ENCODE measurements at places on chromosomes 11 and 22.

DNA sequence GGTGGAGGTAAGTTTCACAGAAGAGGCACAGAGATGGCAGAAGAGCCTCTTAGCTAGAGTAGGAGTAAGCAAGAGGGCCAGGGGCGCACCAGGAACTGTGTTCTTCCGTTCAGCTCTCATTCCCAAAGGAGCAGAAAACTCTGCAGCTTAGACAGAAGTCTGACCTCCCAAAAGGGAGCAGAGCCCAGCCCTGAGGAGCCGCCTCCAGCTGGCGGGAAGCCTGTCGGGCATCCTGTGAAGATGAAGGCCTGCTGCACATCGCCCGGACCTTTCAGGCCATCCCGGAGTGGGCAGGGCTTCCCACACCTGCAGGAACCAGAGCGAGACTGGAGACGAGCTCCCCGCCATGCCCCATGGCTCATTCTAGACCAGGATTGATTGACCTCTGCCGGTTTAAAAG lies 1102.8 kb downstream of the BRD1 start:
- no peak for DNase-seq

DNA sequence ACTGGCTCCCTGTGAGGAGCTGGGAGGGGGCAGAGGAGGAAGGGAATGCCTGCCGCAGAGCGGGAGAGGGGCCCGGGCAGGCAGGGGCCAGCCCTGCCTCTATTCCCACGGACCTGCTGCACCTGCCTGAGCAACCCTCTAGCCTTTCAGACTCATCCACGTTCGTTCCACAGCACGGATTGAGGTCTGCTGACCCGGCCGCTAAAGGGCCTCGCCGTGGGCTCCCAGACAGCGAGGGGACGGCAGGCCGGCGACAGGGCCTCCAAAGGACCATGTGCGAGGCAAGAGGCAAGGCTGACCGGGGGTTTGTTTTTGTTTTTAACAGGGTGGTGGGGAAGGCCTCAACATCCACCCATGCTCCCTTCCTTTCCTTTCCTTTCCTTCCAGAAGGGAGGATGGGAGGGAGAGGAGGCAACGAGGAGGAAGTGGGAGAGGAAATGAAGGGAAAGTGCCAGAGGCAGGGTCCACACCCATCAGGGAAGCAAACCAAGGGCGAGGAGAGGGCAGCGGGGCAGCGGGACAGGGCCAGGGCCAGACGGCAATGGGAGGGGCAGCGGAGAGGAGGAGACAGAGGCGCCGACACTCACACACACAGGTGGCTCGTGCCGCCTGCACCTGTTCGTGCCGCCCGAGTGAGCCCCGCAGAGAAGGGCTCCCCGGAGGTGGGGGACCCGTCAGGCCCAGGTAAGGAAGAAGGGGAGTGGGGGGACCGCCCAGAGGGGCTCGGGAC lies 7.5 kb downstream of the LRFN4 start:
- DNase-seq: no peak

DNA sequence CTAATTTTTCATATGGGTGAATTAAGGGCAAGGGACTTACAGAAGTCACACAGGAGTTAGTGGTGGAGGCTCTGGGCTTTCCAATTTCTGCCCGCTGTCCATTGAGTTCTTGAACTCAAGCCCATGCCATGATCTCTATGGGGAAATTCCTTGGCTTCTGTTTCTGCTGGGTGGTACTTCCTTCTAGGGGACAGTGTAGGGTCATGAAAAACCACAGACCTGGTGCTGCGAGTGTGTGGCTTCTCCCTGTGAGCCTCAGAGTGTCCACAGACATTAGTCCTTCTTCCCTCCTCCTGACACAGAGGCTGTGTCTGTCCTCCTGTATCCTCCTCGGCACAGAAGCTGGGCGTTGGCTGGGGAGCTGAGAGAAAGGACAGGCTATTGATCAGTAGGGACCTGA lies 6.3 kb upstream of the SEZ6L start:
- no peak for DNase-seq

DNA sequence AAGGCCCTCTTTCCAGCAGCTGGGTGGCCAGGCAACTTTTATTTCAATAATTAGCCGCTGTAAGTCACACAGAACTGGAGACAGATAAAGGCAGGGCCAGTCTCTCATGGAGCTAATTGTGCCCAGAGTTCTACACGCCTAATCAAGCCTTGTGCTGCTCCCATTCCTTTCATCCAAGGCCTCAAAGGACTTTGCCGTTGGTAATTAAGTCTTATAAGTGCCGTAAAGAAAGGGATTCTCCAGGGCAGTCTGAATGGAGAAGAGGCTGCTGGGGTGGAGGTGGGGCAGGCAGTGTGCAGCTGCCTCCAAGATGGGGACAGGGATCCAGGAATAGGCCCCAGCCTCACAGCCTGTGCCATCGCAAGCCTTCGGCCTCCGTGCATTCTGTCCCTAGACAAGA lies 357.9 kb downstream of the TENM4 start:
- DNase-seq: no peak

DNA sequence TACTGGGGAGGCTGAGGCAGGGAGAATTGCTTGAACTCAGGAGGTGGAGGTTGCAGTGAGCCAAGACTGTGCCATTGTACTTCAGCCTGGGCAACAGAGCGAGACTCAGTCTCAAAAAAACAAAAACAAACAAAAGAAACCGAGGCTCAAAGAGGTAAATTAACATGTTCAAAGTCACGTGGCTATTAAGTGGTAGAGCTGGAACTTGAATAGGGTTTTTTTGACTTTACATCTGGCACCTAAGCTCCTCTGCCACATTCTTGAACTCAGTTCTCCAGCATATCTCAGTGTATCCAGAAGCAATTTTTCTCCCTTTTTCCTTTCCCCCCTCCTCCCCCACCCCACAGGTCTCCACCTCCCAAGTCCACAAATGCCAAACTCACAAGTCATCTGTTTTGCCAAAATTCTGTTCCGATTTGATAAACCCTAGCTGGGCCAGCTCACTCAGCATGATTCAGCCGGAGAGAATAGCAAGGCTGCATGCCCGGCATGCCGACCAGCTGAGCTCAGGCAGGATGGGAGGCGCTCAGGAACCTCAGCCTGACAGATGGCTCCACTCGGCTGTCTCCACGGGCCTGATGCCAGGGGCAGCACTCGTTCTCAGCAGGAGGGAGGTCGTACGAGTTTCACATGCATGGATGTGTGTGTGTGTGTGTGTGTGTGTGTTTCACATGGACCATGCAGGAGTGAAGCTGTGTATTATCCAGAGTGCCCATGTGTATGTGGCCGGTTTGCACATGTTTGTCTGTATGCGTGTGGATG lies 63.2 kb upstream of the RRAS2 start:
- peak; percentile 44 for DNase-seq

GRCh38 chr11:11486423-11486822 lies 133.4 kb upstream of the CSNK2A3 start:
- DNase-seq: no peak

GRCh38 chr11:129275828-129276227 lies 83.7 kb upstream of the ARHGAP32 start:
- DNase-seq: no peak

- DNase-seq: no peak
Measured at GRCh38 chr11:135022454-135022853, 610.4 kb upstream of the B3GAT1 start.

DNA sequence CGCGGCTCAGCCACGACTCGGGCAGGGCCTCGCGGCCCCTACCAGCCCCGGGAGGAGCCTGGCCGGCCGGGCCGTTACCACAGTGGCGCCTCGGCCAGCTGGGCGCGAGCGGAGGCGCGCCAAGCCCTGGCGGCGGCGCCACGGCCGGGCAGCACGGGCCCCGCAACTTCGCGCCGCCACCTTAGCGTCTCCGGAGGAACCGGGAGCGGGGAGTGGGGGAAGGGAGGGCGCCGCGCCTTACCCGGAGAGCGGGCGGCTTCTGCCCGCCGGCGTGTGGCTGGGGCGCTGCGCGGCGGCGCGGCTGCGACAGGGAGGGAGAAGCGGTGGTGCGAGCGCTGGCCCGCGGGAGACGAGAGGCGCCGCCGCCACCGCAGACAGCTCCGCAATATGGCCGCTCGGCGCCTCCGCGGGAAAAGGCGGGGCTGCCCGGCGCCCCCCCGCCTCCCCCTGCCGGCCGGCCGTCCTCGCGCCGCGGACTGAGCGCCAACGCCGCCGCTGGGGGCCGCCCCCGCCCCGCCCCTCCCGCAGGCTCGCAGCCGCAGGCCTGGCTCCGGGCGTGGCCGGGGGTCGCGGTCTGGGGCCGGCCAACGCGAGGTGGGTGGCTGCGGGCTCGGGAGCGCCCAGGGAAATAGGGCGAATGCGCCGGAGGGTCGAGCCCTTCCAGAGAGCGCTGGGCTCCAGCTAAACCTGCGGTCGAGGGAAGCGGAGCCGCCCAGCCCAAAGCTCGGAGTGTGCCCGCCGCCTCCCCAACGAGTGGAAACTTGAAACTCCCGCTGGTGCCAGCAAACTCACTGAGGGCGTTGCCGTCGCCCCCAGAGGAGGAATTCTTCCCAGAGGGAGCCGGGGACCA lies at the start of gene RDX:
TSS of gene RDX (minus strand) at position 389 of the 850 bp plus-strand sequence. CDS start 16,922 bp downstream, outside the sequence.
- peak; percentile 38 for DNase-seq

DNA sequence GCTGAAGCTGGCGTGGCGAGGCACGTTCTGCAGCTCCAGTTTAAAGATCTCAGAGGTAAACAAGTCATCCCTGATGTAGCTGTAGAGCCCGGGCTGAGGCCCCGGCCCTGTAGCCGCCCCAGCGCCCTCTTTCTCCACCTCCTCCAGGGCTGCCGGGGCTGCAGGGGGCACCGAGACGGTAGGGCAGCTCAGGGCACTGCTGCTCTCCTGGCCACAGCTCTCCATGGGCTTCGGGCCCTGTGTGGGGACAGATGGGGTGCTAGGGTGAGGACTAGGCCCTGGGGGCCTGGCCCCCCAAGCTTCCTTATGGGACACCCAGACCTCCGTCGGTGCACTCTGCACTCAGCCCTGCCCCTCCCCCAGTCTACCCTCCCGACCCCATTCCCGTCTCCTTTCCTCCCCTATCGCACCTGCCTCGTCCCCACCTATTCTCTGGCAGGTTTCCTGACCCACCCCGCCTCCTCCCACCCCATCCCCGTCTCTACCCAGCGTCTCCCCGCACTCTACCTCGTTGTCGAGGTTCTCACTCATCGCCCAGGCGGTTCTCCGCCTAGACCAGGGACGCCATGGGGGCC lies 559 bp downstream of the RANBP1 start:
- DNase-seq: no peak

DNA sequence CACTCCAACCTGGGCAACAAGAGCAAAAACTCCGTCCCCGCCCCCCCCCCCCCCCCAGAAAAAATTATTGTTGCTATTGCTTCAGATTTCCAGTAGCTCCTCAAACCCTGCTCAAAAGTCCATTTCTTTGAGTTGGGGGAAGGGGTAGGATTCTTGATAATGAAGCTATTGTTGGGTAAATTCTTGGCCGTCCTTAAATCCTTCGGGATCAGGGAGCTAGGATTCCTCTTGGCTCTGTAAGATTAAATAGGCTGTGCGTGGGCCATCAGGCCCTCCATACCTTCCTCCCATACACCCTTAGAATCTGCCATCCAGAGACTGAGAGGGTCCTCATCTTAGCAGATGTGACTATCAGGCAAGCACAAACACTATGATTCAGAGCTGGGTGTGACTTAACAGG lies 16.4 kb downstream of the YWHAH start:
- no peak for DNase-seq

DNA sequence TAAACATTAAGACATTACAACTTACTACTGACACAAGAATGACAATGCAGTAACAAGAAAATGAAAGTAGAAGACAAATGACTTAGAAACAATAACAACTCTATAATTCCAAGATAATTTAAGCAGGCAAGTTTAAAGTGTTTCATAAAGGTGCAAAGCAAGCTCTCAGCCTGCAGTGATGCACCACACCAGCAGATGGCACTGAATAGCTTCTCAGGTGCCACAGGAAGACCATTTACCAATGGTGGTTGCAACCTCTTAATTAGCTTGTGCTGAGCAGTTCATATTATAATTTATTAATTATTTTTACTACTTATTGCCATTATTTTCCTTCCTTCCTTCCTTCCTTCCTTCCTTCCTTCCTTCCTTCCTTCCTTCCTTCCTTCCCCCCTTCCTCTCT lies 60.6 kb downstream of the NXPE2 start:
- peak; percentile 14 for DNase-seq

- no peak for DNase-seq
Measured at GRCh38 chr11:15091175-15091574, 17.8 kb downstream of the CALCB start.

DNA sequence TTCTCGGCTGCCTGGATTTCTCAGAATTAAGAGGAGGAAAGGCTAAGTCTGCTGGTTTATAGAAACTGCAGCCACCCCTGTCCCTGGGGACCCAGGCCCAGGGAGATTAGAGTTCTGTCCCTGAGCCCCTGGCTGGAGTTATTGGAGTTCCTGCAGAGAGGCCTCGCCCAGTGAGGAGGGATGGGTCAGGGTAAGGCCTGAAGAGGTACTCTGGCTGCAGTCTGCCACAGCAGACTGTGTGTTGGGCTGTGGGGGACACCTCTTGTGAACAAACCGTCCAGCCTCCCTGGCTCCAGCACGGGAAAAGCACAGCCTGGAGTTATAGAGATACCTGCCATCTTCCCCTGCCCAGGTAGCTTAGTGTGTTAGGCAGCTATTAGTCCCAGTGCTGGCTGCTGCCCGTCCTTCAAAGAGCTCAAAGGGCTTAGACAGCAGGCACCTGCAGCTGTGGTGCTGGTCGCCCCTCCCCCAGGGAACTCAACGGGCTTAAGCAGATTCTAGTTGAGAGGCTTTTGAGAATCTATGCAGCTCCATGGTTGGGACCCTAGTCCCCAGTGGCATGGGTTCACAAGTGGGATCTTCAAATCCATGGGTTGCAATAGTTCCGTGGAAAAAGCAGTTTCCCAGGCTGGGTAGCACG lies 36.6 kb upstream of the MUC15 start:
- DNase-seq: no peak

DNA sequence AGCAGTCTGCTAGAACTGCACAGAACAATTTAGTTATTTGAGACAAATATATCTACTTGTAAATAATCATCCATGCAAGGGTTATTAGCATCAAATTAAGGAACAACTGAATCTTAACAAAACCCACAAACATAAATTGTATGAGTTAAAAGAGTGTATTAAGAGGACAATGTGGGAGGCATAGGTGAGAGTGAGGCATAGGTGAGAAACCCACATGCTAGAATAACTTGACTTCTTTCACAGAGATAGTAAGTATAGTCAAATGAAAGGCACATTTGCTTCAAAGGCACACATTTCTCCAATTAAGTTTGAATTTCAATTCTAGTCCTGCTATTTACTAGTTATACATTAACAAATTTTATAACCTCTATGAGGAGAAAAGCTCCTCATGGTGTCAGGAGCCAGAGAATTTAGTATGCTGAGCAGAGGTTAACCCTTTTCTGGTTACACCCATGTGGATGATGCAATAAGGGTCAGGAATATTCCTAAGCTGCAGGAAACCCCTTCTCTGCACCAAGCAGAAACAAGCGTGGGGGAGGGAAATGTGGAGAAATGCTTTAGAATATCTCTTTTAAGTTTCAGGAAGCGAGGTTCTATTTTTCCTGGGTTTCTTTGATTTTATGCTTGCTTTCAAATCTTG lies 264.2 kb downstream of the GRM5 start:
- DNase-seq: no peak

DNA sequence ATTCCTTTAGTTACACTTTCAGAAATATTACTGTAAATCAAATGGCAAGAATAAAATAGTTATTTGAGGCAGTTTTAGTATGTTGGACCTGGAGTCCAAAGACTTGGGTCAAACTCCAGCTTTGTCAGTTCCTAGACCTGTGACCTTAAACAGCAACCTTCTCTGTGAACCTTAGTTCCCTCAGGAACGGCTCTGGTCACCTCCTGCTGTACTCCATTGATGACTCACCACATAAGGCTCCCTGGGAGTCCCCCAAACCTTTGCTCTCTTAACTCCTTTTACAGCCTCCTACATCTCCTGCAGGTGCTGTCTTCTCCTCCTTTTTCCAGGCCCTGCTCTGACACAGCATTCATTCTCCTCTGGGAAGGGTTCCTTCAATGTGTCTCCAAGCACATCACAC lies 29.1 kb downstream of the LIMK2 start:
- no peak for DNase-seq

- DNase-seq: no peak
Measured at GRCh38 chr22:48209473-48210197, 1447.2 kb downstream of the TBC1D22A start.

Measured in tibial nerve (tissue), 4 donors.